Activated T-cell treated with anti-CD3 and anti-CD28 coated beads, Interleukin-2, amount 50 U/mL, for 72 hours (primary cell): ENCODE measurements at places on chromosomes 4 and X. TPM values are rescaled to one million over a fixed set of nuclear protein-coding genes. Genes with fewer than 3 reads are reported as not detected.

DNA sequence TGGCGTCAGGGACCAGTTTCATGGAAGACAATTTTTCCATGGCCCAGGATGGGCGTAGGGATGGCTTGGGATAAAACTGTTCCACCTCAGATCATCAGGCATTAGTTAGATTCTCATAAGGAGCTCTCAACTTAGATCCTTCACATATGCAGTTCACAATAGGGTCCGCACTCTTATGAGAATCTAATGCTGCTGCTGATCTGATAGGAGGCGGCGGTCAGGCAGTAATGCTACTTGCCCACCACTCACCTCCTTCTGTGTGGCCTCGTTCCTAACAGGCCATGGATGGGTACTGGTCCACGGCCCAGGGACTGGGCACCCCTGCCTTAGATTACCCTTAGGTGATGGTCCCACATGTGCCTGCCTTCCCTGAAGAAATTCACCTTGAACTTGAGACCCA lies 28.8 kb upstream of the ENPP6 start:
- no peak overlapping the region for H3K27ac ChIP-seq
- peaks cover 10% of the 10 kb centered on the region for H3K27me3 ChIP-seq
- no peak overlapping the region for H3K4me3 ChIP-seq
- peaks cover 9% of the 10 kb centered on the region for H3K4me1 ChIP-seq
- H3K36me3 ChIP-seq: no peaks in the 10 kb centered on the region
- no peak for DNase-seq

GRCh38 chrX:1743105-1743504 lies 128.2 kb downstream of the ASMT start:
- no peak for DNase-seq
- peaks cover 29% of the 10 kb centered on the region for H3K36me3 ChIP-seq
- H3K4me3 ChIP-seq: no peak overlapping the region
- H3K4me1 ChIP-seq: no peaks in the 10 kb centered on the region
- no peaks in the 10 kb centered on the region for H3K27me3 ChIP-seq

GRCh38 chrX:53072418-53073114 lies 9.6 kb upstream of the TSPYL2 start:
- H3K4me3 ChIP-seq: peak overlapping the region; percentile 84
- H3K4me1 ChIP-seq: peaks cover 22% of the 10 kb centered on the region
- peak overlapping the region; percentile 41 for H3K27ac ChIP-seq
- no peaks in the 10 kb centered on the region for H3K36me3 ChIP-seq

Gene LAS1L
- 44.8 TPM for total RNA-seq

Gene NR0B1
- total RNA-seq: not detected

DNA sequence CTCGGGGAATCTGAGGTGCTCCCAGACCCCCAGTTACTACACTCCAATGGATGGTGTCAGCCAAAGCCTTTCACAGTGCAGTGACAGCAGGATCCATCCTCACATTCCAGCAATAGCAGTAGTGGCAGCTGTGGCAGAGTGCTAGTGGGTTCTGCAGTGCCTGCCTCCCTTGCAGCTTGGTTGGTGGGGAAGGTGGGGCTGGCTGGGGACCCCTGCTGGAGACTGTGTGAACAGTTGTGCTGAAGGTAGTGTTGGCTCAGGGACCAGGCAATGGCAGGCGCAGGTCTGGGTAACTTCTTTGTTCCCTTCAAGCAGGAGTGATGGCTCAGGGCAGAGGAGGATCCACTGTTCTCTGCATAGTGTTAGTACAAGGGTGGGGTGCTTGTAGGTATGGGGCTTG lies 343.7 kb upstream of the TRAM1L1 start:
- H3K4me1 ChIP-seq: no peaks in the 10 kb centered on the region
- no peak for DNase-seq
- no peak overlapping the region for H3K27ac ChIP-seq
- no peaks in the 10 kb centered on the region for H3K36me3 ChIP-seq
- H3K4me3 ChIP-seq: no peak overlapping the region

Gene CXCL3
- not detected for total RNA-seq

Gene SSX2B
- total RNA-seq: not detected

DNA sequence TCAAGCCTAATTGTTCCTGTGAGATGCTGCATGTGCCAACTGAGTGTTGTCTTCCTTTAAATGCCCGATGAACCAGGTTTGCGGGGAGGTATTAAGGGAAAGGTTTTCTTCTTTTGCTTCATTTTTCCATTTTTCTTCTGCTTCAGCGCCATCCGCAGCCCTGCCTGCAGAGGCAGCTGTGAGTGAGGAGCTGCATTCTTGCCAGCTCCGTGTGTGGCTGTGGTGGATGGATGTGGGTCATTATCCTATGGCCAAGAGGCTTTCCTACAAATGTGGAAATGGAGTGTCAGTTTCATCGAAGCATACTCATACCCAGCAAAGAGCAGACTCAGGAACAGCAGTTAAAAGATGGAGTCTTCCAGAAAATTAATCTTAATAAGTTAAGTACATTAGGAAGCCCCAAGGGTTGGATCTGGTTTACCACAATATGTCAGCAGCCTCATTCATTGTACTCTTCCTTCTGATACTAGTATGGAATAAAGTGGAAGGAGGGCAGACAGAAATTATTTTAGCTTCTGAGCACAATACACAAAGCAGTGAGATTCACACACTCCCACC lies 37.6 kb downstream of the TNIP3 start:
- no peak for DNase-seq
- H3K27ac ChIP-seq: no peak overlapping the region
- H3K36me3 ChIP-seq: peaks cover 4% of the 10 kb centered on the region
- H3K4me1 ChIP-seq: peaks cover 26% of the 10 kb centered on the region
- no peak overlapping the region for H3K4me3 ChIP-seq
- peaks cover 5% of the 10 kb centered on the region for H3K27me3 ChIP-seq

GRCh38 chr4:6177587-6178197 lies 22.7 kb downstream of the JAKMIP1 start:
- H3K27me3 ChIP-seq: no peaks in the 10 kb centered on the region
- peak; percentile 39 for DNase-seq
- H3K4me1 ChIP-seq: peaks cover 51% of the 10 kb centered on the region
- peaks cover 17% of the 10 kb centered on the region for H3K36me3 ChIP-seq

Gene RNF4
- 97.0 TPM for total RNA-seq

- no peak overlapping the region for H3K4me3 ChIP-seq
- H3K4me1 ChIP-seq: no peaks in the 10 kb centered on the region
- no peak overlapping the region for H3K27ac ChIP-seq
- no peak for DNase-seq
These were observed 77.5 kb downstream of the INTS12 start for GRCh38 chr4:105630670-105631655.

Gene ZNF711
- 4.6 TPM for total RNA-seq

GRCh38 chrX:15594371-15594770 lies 6.4 kb downstream of the ACE2 start:
- DNase-seq: no peak
- H3K27me3 ChIP-seq: peaks cover 54% of the 10 kb centered on the region
- H3K27ac ChIP-seq: no peak overlapping the region

Gene DMRTC1
- 0.36 TPM for total RNA-seq

DNA sequence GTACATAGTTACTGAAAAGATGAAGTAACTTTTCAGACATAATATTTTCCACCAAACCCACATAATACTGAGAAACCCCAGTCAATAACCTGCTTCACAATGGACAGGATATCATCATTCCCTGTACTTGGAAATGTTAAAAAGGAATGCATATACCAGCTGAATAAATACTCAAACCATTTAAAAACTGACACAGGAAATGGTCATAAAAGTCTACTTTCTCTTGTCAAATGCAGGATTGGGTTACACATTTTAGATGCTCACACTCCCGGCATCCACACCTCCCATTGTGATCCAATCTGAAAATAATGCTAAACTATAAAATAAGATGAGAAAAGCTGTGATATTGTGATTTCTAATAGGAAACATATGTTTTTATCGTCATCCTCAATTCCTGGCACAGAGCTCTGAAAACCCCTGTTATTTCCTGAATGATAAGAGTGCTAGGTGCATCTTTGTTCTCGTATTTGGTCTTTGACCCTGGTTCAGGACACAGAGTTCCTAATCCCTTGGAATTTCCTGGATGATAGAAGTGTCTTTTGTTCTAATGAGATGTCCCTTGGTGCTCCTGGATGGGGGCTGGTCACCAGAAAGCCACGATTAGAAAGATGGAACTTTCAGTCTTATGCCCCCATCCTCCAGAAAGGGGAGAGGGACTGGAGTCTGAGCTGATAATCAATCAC lies 821.3 kb downstream of the TRIML1 start:
- no peak overlapping the region for H3K4me3 ChIP-seq
- no peak for DNase-seq
- no peaks in the 10 kb centered on the region for H3K4me1 ChIP-seq
- no peaks in the 10 kb centered on the region for H3K27me3 ChIP-seq
- peaks cover 2% of the 10 kb centered on the region for H3K36me3 ChIP-seq

Gene FAM50A
- 56.6 TPM for total RNA-seq

- H3K27ac ChIP-seq: no peak overlapping the region
- H3K27me3 ChIP-seq: peaks cover 32% of the 10 kb centered on the region
- H3K4me1 ChIP-seq: no peaks in the 10 kb centered on the region
- DNase-seq: no peak
These were observed 300.5 kb downstream of the FGF13 start for GRCh38 chrX:138411048-138411447.

DNA sequence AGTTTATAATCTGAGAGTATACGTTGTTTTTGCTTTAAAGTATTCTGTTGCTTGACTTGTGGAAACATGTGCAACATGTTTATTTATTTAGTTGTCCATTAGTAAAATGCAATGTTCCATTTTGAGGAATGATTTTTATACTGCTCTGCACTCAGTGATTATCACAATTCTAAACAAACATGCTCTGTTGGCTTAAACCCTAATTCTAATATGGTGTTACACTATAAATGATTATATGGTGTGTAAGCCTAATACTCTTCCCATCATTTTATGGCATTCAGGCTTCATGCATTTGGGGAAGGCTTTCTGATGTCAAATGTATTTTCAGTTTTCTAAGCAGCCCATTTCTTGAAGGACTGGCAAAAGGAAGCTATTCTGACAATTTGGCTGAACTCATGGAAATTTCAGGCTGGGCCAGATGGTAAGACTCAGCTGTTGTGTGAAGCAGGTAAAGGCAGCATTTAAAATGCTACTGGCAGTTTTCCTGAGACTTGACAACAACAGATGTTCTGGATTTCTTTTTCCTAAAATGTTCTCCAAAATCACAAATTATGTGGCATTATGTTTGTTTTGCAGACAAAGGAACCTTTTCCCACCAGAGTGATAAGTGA lies 336.7 kb upstream of the GNPDA2 start:
- H3K4me3 ChIP-seq: no peak overlapping the region
- H3K27ac ChIP-seq: no peak overlapping the region
- no peaks in the 10 kb centered on the region for H3K27me3 ChIP-seq
- no peaks in the 10 kb centered on the region for H3K4me1 ChIP-seq

DNA sequence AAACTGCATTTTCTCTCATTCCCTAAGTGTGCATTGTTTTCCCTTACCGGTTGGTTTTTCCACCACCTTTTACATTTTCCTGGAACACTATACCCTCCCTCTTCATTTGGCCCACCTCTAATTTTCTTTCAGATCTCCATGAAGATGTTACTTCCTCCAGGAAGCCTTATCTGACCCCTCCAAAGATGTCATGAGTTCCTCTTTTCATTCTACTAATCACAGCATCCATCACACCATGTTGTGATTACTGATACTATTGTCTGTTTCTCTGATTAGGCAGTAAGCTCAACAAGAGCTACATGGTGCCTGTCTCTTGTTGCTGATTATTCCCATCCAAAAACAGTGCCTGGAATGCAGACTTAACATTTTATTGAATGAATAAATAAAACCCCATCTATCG lies 2.9 kb upstream of the AFP start:
- no peaks in the 10 kb centered on the region for H3K36me3 ChIP-seq
- no peaks in the 10 kb centered on the region for H3K4me1 ChIP-seq
- H3K4me3 ChIP-seq: no peak overlapping the region
- no peak overlapping the region for H3K27ac ChIP-seq
- DNase-seq: no peak

DNA sequence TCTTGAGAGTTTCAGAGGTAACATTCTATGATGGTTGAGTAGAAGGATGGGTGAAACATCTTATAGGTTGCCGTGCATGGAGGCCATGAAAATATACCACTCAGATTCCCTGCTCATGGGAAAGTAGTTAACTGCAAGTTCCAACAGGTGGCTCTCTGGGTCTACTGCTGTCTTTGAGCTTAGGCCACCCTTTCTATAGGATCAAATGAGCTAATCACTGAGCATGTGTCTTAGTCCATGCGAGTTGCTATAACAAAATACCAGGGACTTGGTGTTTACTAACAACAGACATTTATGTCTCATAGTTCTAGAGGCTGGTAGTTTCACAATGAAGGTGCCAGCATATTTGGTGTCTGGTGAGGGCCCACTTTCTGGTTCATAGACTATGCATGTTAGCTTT lies 144.8 kb upstream of the UNC5C start:
- DNase-seq: no peak
- no peaks in the 10 kb centered on the region for H3K36me3 ChIP-seq
- H3K4me1 ChIP-seq: no peaks in the 10 kb centered on the region
- H3K27ac ChIP-seq: no peak overlapping the region
- no peak overlapping the region for H3K4me3 ChIP-seq

Gene BMPR1B
- not detected for total RNA-seq

Gene RHOXF2B
- total RNA-seq: not detected

- no peak overlapping the region for H3K27ac ChIP-seq
- DNase-seq: no peak
- H3K27me3 ChIP-seq: peaks cover 19% of the 10 kb centered on the region
- H3K4me1 ChIP-seq: peaks cover 27% of the 10 kb centered on the region
These were observed 871 bp upstream of the HPGD start for GRCh38 chr4:174523025-174523693.

DNA sequence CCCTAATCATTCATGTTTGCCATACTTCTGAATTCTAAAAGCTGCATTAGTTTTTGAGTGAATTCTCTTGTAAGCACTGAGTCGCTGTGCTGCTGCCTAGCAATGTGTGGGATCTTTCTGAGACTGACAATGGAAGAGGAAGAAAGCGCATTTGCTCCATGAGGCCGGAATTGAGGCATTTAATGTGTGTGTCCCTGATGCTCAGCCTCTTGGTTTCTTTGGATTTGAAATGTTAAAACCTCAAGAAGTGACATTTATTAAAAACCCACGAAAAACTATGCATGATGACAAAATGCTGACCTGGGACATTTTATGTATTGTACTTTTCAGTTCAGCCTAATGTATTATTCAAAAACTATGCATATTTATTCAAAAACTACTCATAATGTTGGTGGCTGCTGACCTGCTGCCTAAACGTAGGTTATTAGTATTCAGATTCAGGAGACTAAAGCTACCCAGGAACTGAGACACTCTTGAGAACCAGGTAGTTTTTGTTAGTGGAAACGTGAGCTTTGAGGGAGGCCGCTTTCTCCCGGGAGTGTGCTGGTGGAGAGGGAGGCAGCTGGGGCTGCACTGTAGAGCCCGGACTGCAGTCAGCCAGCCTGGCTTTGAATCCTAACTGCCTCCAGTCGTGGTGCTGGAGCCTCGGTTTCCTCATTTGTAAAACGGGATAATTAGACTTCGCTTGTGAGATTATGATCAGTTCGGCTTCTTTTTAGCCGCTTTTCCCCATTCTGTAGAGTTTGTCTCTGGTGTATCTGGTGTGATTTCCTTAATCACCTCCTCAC lies 11.3 kb downstream of the RGS12 start:
- no peaks in the 10 kb centered on the region for H3K36me3 ChIP-seq
- no peaks in the 10 kb centered on the region for H3K27me3 ChIP-seq
- H3K27ac ChIP-seq: no peak overlapping the region
- peaks cover 61% of the 10 kb centered on the region for H3K4me1 ChIP-seq
- peak overlapping the region; percentile 93 for H3K4me3 ChIP-seq
